ENCODE measurements at places on chromosomes 2 and 18.

GRCh38 chr2:175143191-175143590 is 24.8 kb downstream of the ATF2 start:
- no peak for DNase-seq

DNA sequence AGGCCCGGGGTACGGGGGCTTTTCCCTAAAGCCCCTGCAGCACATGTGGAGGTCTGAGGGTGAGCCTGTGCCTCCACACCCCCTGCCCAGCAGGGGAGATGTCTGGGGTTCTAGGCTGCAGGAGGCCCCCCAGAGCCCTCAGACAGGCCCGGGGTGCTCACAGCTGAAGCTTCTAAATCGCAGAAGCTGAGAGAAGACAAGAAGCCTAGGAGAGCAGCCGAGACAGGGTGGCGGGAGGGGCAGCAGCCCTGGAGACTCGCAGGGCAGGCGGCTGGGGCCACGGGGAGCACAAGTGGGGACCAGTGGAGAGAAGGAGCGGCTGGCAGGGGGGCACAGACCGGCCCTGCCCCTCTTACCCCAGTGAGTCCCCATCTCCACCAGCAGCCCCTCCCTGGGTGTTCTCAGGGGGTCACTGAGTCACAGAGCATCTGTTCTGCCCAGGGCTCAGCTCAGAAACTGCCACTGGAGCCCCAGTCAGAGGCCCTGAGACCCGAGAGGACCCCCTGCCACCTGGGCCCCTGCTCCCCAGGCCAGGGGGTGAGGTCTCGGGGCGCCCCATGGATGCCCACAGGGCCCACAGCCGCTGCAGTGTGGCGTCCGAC is 26.1 kb downstream of the GPC1 start:
- no peak for DNase-seq

DNA sequence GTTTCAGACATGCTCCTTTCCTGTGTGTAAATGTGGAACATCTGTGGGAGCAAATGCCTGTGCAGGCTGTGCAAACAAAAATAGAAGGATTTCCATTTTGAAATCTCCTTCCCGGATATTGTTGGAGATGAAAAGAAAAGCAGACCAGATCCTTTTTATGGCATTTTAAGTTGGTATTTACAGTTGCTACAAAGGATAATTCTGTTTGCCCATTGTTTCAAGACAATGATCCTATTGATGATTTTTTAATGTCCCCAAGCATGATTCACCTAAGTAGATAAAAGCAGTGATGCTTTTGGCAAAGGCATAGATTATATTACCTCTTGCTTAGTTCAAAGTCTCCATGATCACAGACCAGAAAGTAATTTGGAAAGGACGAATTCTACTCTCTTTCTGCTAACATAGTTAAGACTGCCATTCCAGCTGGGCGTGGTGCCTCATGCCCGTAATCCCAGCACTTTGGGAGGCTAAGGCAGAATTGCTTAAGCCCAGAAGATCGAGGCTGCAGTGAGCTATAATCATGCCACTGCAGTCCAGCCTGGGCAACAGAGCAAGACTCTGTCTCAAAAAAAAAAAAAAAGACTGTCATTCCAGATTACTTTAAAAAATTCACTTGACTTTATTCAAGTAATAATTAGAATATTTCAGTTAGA is 209.6 kb upstream of the SLC39A10 start:
- no peak for DNase-seq

GRCh38 chr2:233668605-233669260 is 3.0 kb upstream of the UGT1A9 start:
- no peak for DNase-seq

DNA sequence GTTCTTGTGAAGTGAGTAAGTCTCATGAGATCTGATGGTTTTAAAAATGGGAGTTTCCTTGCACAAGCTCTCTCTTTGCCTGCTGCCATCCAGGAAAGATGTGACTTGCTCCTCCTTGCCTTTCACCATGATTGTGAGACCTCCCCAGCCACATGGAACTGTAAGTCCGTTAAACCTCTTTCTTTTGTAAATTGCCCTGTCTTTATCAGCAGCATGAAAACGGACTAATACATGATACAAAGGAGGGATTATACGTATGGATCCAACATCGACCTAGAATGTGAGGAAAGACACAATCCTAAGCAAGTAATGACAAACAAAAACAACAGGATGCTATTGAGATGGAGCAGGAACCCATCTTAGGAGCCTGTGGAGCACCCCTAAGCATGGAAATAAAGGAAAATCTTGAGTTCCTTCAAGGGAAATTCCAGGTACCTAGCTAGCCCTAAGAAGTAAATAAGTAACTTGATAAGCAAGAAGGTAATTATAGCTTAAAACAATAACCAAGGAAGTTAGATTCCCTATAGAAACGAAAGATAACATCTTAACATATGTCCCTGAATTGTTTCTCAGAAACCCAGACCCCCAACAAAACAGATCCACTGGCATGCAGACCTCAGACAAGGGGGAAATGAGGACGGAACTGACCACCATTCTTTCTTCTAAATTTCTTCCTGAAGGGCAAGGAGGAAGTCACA is 1.5 kb upstream of the TNFRSF11A start:
- no peak for DNase-seq

Measured in activated CD8-positive, alpha-beta memory T cell treated with anti-CD3 and anti-CD28 coated beads for 1 hour (primary cell).